ENCODE measurements at places on chromosomes 1 and 21.

GRCh38 chr1:47222476-47222875 lies 9.5 kb downstream of the TAL1 start:
- DNase-seq: no peak

DNA sequence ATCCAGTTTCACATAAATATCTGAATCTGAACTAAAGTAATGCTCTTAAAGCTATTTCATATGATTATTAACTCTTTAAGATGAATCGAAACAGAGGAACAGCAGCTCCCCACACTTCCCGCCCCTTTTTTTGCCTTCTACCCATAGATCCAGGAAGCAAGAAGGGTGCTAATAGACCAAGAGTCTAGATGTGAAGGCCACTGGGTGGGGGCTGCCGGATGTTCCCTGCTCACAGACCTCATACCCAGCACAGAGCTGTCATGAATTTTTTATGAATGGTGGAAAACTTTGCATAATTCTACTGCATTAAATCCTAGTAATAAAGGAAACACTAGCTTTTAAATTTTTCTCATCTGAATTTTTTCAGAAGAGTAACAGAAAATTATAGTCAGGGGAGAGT lies 283.9 kb upstream of the SGIP1 start:
- DNase-seq: no peak

DNA sequence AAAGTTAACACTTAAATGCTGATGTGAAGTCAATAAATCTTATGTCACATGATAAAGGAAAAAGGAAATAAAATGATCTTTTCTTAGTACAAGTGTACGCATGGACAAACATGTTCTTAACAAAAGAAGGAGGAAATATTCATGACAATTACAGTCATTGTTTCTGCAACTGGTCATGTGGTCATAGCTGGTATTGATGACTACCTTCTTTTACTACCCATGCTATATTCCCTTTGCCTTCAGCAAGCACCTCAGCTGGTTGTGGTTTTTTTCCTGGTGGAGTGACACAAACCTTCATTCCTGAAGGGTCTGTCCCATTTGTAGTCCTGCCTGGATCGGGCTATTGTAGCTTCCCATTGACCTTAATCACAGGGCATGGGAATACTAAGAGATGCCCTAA lies 23.4 kb upstream of the TSHB start:
- no peak for DNase-seq

DNA sequence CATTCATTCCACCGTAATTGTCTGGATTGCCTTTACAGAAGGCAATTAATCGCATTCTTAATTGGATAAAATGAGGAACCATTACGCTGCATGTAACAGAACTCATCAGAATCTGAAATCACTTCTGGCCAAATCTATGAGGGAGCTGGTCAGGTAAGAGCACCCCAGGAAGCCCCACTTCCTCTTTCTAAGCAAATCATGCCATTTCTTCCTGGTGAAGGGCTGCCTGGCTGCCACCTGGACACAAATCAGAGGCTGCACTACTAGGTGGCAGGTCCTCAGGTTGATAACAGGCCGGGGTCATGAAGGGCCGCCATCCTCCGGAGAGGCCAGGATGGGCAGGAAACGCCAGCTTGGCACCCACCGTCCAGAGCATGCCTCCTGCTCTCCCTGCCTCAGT lies 73.7 kb downstream of the CAPZB start:
- DNase-seq: no peak

GRCh38 chr1:232806186-232806510 lies 932 bp downstream of the MAP10 start:
- DNase-seq: no peak

DNA sequence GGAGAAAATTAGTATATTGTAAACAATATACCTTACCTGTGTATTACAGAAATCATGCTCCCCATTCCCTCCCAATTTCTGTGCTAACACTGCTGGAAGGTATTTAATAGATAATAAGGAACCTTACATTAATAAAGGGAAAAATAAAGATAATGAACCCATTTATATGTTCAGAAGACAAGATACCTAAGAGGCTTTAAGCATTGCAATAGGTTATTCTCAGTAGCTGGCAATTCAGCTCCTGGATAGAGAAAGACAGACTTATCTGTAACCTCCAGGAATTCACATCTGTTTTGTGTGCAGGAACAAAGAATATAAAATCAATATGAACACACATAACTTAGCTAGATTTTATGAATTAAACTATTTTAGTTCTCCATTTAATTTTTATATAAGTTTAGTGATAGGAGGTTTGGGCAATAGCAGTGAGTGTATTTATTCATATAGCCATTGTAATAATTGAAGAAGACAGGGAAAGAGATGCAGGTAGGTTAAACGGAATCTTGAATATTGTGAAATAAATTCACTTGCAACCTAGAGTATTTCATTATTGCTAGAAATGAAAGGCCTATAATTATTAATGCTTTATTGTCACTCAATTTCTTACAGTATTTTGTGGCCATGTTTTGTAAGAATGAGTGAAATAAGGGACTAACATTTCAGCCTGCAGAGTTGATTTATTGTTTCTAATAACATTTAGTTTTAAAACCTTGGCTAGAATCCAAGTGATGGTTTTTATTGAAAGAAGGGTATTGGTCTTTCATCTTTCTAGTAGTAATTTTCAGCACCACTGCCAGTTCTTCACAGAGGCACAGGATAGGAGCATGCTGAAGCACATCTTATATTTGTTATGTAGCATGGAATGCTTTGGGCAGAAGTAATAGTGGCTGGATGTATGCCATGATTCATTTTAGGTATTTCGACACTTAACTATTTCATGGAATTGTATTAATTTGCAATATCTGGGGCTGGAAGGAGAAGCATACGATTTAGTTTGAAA lies 1.5 kb downstream of the XPR1 start:
- no peak for DNase-seq

GRCh38 chr21:42311816-42312625 lies 3.2 kb downstream of the TFF3 start:
- peak; percentile 49 for DNase-seq
